ENCODE measurements at places on chromosomes 5 and 9. TPM values are rescaled to one million over a fixed set of nuclear protein-coding genes. Genes with fewer than 3 reads are reported as not detected.

- no peak for DNase-seq
Observed at GRCh38 chr9:91429501-91429900, 5.9 kb upstream of the NFIL3 start.

DNA sequence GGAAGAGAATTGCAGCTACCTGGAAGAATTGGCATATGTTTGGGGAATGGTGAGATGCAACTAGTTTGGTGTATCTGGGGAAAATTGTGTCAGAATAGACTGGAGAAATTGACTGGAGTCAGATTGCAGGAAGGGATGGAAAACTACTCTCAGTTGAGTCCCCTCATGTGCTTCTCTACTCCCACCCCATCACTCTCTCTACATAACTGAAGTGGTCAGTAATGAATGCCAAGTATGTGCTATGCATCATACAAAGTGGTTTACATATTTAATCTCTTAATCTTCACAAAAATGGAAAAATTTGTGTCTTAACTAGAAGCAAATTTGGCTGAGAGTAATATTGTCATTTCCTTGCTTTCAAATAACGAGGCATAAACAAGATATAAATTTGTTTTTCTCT, 146.4 kb upstream of the TNC start:
- DNase-seq, result no peak

DNA sequence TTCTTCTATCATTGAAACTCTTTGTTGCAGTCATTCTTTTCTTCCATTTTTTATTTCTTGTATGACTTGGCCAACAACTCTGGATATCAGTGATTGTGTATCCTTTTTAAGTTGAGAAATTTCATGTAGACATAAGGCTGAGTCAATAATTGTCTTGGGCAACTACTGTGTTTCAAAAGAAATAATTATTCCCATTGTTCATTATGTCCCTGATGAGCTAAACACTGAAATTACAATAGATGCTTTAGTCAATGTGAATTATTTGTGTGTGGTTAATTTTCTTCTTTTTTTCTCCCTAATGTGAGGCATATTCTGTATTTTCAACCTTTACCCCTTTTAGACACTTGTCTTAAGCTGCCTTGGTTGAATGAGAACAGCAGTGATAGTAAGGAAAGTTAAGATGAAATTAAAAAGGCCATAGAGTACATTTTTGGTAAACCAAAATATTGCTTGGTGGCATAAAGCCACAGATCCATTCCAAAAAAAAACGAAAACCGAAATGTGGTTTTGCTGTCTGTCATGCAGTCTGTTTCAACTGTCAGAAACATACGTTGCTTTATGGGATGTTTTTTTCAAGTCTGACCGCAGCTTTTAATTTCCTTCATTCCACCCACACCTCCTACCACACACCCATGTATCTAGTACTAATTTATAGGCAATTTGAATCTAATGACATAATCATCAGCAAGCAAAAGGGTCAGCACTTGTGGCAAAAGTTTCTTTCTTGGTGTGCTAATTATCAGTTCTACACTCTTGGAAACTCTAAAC, 21.1 kb downstream of the TLE4 start:
- DNase-seq, result no peak

- DNase-seq, result no peak
Observed at GRCh38 chr9:133380734-133381133, 4.6 kb downstream of the STKLD1 start.

DNA sequence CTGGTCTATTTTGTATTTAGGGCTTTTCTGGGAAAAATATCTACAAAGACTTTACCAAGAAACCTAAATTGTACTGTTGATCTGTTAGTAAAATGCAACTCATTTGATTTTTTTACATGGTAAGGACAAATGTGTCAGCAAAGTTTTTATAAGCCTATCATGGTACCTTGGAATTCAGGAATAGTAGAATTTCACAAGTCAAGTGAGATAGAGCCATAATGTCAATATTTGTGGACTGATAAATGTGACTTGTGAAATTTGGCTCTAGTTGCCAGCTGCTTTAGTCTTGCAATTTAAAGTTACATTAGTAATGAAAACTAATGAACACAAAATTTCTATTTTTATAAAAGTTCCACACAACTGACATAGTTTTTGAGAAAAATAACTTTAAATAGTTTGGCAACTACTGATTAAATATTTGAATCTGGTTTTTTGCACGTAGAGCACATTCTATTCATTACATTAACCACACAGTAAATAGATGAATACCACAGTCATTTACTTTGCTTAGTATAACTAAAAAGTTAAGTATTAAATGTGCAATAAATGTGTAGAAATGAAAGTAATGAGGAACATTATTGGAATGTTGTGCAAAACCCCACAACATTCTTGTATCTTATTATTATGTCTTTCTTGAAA, 41.2 kb upstream of the RIOK2 start:
- no peak for DNase-seq

DNA sequence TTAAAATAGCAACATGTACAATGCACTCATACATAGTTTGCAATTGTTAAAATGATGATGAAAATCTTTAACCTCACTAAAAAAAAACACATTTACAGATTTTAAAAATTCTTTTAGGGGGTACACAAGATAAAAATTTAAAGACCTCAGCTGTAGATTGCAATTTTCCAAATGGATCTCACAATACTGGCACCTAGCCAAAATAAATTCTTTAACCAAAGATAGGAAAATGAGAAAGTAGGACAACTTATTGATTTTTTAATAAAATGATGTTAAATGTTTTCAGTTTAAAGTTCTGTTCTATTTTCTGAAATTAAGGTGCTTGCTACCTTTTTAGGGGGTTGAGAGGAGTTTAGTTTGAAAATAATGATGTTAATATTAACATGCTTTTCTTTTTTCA, 90.0 kb downstream of the PCSK1 start:
- DNase-seq, result no peak

DNA sequence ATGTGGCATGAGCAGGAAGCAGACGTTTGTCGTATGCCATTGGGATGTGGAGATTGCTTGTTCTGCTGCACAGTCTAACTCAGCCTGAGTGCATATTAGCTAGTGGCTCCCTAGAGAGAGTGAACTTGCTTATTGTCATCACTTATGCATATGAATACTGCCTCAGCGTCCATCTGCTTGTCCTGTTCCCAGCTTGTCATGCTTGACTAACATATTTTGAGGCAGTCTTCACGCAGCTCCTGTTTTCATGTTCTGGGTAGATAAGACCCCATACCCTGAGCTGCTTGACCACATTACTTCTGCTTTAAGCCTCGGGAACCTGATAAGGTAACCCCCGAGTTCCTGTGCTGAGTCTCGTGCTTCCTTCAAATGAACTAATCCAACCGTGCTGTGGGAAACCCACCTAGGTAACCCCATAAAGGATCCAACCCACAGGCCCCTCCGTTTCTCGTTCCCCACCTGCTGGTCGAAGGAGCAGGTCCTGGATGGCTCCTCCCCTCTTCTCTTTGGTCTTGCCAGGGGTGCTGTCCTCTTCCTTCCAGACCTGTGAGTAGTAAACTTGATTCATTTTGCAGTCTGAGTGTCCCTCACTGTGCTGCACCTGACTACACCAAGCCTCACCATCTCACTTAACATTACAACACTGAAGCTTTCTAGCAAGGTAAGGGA, 25.0 kb downstream of the ANKRD33B start:
- DNase-seq, result no peak

DNA sequence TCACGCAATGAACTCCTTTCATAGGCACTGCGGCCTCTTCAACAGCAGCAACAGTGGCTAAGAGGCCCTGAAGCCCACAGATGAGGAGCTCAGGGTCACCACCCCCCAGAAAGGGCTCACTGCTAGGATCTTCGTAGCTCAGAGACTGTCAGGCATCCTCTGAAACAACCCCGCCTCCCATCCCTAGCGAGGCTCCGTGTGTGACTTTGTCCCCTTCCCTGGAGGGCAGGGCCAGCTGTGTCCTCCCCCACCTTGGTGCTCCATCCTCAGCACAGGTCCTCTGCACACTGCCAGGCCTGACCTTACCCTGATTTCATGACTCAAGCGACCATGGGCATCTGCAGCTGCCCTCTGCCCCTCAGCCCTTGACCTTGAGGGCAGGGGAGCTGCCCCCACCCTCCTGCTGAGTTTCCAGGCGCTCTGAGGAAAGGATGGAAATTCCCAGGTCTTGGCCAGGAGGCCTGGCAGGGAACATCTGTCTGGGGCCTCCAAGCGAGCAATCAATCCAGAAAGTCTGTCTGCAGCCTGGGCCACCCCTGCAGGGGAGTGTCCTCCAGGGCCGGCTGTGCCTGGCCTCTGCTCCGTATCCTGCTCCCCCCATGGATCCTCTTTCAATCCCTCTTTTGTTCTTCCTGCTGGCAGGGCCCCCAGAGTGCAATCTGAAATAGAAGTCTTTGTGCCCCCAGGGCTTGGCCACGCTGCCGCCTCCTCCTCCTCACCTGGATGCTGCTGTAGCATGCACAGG, 6.8 kb upstream of the IRX4 start:
- DNase-seq, result no peak

DNA sequence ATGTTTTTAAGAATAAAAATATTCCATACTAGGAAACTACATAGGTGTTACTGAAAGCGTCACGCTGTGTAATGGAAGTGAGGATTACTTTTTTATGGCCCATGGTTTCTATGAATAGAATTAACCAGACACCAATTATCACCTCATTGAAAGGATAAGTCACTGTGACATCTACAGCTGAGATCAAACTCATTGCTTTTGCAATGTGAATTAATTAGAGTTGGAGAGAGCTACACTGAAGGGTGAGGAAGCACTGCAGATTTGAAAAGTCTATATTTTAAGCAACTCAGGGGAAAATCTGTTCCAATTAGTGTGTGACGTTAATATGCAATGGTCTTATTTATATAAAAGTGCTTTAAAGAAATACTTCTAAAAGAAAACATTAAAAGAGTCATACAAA, 1300.1 kb upstream of the DMAC1 start:
- DNase-seq, result no peak

DNA sequence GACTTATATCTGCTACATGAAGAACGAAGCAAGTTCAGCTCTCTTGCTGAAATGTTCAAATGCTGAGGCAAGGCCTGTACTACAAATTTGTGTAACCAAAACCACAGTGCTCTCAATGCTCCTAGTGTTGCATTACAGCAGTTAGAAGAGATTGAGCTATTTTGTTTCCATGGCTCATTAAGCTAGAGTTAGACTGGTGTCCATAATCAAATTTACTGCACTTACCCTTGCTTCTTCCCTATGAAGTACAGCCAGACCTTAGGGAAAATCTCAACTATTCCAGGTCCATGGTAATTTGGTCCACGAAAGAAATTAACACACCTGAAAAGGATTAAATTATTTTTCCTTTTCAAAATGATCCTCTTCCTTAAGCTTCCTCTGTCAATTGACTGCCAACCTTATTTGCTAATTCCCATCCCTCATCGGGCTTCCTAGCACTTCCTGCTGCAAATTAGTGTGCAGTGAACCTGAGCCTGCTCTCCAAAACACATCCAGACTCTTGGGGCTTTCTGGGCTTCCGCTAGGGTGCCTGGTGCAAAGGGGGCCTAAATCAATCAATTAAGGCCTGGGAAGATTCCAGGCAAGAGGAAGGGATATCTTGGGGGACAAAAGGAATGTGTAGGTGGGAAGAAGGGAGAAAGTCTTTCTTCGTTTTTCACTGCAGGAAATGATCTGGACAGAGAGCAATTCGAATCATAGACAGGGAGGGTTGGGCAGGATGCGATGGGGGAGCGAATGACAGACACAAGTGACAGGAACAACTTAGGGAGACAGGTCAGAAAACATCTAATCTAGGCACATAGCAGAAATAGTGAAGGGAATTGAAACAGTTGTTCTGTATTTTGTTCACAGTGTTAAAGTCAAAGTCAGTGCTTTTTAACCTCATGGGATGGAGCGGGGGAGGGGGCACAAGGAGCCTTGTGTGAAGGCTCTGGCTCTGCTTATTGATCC, 542.4 kb downstream of the RAB3C start:
- DNase-seq, result no peak

GRCh38 chr9:128494108-128494745, 10.3 kb upstream of the GLE1 start:
- no peak for DNase-seq

GRCh38 chr5:78633700-78634099, 14.9 kb downstream of the LHFPL2 start:
- DNase-seq, result no peak

DNA sequence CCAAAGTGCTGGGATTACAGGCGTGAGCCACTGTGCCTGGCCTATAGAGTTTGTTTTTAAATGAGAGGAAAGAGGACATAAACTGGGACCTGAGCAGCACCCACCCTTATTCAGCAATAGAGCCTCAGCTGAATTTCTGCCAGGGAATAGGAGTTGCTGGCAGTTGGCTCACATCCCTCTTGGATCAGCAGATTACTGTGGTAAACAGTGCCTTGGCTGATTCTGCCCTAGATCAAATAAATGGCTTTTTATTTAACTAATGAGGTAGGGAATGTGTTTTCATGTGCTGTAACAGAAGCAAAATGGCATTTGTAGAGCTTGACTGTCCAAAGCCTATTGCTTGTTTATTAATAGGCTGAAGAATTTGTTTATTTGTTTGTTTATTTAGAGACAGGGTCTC, 2.1 kb downstream of the ARHGEF37 start:
- no peak for DNase-seq

DNA sequence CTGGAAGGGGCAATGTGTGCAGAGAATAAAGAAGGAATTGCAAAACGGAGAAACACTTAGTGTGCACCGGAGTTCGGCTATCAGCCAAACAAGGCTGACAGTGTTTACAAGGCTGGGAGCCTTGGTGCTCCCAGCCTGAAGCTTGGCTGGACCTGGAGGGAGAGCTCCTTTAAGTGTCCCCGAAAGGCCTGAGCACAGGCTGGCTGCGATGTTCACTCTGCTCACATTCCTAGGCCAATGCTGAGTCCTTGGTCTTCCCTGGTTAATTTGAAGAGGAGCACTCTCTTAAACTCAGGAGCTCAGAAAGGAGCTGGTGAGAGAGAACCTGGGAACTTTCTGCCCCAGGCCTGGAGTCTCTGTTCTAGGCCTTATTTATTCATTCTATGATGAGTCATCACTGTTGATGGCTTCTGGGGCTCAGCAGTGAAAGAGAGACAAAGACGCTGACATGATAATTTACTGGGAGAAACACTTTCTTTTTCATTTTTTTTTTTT, 88.6 kb upstream of the MYO10 start:
- DNase-seq, result no peak

DNA sequence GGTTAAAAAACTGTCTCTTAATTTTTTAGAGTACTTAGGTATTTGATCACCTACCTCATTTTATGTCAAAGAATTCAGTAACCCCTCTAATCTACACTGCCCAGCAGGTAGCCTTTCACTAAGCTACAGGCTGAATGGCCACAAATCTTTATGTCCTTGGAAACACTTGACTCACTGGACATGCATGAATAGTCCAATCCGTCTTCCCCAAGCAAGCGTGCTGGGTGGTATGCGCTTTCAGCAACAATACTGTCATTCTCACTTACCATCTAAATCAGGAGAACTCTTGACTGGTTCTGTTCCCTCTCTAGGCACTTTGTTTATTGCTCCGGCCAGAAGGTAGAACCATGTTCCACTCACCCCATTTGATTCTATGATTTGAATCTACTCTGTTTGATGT, 73.1 kb downstream of the TRPM3 start:
- no peak for DNase-seq

CCDC192 gene
- not detected for total RNA-seq

TAF11L5 gene
- total RNA-seq, result not detected

UBE2D2 gene
- 124 TPM for total RNA-seq

Measured in frontal cortex (tissue), 4 donors.